ENCODE measurements at places on chromosomes 7 and 10.

DNA sequence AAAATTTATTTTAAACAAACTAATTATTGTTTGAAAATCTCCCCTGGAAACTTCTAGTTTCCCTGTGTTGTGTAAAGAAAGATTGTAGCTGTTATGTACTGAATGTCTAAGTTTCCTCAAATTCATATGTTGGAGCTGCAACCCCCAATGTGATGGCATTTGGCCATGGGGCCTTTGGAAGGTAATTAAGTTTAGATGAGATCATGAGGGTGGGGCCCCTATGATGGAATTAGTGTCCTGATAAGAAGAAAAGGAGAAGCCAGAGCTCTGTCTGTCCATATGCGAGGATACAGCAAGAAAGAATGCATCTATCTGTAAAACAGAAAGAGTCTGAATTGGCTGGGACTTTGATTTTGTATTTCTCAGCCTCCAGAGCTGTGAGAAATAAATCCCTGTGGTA, 179.5 kb downstream of the STK31 start:
- DNase-seq: no peak

GRCh38 chr7:131183611-131184119, 144.0 kb upstream of the MKLN1 start:
- no peak for DNase-seq

- no peak for DNase-seq
Observed at GRCh38 chr7:26664735-26665416, 199.5 kb downstream of the SKAP2 start.

DNA sequence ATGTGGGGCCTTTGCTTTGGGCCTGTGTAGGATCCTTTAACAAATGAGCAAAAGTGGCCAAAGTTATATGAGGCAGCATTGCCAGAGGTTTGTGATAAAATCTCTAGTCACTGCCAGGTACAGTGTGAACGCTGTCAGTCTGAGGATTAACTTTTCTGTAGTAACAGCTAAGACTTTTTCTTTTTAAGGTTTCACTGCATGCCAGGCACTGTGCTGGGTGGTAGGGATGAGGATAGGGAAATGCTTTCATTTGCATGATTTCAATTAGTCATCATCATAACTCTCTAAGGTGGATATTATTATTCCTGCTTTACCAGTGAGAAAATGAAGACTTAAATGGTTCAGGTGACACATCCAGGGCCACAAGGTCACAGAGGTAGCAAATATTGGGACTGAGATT, 79.7 kb upstream of the BMPER start:
- no peak for DNase-seq

GRCh38 chr7:151060113-151060415, 675 bp downstream of the SLC4A2 start:
- DNase-seq: no peak

- no peak for DNase-seq
Observed at GRCh38 chr10:98405422-98405821, 9.6 kb downstream of the PYROXD2 start.

- DNase-seq: no peak
Observed at GRCh38 chr7:37149051-37149772, 299.5 kb downstream of the ELMO1 start.

DNA sequence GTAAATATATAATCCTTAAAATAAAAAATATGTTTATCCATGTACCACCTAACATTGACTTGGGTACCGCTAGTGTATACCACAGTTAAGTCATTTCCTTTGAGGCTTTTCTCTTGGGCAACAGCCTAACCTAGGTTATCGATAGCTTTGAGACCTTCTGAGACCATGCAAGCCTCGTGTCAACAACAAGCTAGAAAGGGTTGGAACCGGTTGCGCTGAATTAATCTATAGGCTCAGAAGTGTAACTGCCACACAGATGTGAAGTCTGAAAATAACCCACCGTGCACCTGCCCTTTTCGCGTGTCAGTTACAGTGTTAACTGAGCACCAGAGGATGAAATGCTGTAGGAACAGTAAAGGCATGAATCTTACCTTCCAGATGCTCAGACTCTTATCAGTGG, 59.8 kb downstream of the ARID5B start:
- no peak for DNase-seq

DNA sequence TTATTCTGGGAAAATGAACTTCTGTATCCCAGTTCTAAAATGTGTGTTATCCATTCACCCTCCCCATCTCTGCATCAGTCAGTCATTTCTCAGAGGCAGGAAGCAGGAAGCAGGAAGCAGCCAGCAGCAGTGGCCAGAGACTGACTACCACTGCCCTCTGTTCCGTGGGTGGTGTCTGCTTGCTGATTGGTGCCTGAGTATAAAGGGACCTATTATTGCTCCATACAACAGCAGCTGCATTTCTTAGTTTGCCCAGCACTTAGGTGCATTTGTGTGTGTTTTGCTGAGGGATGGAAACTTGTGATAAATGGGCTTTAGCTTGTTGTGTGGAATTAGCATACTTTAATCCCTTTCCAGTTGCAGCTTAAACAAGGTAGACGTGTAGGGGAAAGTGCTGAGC, 582.2 kb downstream of the SORCS1 start:
- DNase-seq: no peak

DNA sequence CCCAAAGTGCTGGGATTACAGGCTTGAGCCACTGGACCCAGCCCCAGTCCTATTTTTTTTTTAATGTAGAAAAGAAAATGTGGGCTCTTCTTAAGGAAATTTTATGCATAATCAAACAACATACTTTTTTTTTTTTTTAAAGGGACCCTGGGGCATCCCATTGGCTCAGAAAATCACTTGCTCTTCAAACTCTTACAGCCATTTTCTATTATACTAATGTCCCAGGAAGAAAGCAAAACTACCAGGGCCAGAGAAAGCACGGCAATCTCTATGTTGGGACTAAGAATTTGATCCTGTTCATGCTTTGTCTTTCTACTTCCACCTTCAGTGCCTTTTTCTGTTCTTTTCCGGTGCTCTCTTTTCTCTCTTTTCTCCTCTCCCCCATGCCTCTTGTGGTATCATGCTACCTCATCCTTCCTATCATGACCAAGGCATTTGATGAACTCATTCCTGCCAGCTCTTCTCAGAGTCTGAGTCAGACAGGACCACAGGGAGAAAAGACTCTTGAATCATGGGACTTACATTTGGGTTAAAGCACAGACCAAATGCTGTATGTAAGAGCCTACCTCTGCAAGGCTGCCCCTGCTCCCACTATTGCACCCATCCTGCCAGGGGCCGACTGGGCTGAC, 76.4 kb upstream of the CCNY start:
- DNase-seq: peak; percentile 93

DNA sequence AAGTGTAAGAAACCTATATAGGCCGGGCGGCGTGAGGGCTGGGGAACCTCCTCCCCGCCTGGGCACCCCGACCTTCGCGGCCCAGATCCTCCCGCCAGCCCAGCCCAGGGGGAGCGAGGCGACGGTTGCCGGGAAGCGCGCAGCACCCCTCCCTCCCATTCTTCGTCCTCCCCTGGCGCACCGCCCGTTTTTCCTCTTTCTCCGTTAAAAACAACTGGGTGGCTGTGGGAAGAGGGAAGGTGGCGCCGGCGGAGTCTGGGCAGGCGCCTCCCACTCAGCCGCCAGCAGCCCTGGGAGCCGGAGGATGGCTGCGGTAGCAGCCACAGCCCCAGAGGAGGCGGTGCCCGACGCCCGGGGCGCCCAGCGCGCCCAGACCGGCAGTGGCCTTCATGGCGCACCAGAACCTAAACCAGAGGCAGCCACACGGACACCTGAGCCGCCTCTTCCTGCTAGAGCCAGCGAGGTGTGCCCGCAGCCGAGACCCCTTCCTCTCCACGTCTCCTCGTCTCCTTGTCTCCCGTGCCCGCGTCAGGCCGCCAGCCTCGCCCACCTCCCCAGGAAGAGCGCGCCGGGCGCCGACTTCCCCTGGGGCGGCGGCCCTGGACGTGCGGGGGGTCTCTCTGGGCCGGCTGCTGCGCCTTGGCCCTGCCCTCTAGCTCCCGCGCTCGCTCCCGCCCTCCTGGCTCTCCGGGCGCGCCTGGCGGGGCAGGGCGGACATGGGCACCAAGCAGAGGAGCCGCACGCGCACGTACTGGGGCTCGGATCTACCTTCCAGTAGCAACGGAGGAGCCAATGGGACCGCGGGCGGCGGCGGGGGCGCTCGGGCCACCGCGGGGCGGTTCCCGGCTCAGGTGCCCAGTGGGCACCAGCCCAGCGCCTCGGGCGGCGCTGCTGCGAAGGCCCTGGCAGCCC, 32.8 kb upstream of the SFTPD start:
- DNase-seq: peak; percentile 21

DNA sequence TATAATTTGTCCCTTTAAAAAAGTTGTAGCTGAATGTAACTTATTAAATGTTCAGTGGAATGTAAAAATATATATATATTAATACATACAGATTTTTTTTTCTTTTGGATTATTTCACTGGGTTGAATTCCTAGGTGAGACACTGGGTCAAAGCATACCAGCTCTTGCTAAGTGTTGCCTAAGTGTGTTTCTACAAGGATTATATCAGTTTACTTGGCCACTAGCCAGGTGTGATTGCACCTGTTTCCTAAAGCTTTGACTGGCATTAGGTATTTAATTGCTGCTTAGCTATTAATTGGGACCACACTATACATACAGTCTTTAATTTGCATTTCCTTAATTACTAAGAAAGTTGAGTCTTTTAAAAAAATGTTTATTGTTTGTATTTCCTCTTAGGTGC, 5.5 kb upstream of the ELOVL3 start:
- no peak for DNase-seq

DNA sequence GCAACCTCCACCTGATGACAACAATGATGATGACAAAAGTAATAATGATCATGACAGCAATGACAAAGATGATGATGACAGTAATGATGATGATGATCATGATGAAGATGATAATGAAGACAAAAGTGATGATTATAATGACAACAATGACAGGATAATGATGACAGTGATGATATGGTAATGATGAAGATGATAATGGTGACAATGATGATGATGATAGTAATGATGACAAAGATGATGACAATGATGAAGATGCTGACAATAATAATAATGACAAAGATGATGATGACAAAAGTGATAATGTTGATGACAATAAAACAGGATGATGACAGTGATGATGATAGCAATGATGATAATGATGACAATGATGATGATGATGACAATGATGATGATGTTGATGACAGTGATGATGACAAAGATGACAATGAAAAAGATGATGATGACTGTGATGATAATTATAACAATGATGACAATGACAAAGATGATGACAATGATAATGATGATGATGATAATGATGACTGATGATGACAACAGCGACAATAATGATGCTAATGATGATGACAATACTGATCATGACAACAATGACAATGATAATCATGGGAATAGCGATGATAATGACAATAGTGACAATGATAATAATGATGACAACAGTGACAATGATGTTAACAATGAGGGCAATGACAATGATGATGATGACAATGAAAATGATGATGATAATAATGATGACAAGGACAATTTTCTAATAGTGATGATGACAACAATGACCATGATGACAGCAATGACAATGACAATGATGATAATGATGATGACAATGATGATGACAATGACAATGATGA, 1106.5 kb upstream of the AUTS2 start:
- no peak for DNase-seq

- peak; percentile 40 for DNase-seq
Observed at GRCh38 chr7:106367018-106367420, 82.2 kb upstream of the NAMPT start.

GRCh38 chr7:28364082-28364481, 48.2 kb upstream of the CREB5 start:
- DNase-seq: no peak

GRCh38 chr10:124693801-124694416, 50.3 kb downstream of the FAM53B start:
- peak; percentile 62 for DNase-seq

DNA sequence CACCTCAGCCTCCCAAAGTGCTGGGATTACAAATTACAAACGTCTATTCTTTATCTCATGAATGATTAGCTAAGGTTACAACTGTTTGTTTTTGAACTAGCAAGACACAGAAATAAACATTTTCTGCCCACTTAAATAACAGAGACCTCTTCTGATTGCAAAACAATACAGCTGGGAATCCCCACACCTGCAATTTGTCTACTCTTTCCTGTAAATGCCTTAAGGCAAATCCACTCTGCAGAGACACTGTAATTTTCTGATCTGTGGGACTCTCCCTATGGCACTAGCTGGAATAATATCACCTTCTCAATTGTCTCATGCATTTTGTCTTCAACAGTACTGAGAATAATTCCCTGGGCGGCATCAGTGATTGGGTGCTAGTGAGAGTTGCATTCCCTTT, 149.3 kb upstream of the FAM3C start:
- DNase-seq: no peak

- DNase-seq: no peak
Observed at GRCh38 chr7:110650328-110650727, 440.6 kb upstream of the LRRN3 start.

- DNase-seq: no peak
Observed at GRCh38 chr10:73581918-73582317, 9.2 kb downstream of the USP54 start.

GRCh38 chr10:43372765-43373361, 1.4 kb downstream of the FXYD4 start:
- no peak for DNase-seq

DNA sequence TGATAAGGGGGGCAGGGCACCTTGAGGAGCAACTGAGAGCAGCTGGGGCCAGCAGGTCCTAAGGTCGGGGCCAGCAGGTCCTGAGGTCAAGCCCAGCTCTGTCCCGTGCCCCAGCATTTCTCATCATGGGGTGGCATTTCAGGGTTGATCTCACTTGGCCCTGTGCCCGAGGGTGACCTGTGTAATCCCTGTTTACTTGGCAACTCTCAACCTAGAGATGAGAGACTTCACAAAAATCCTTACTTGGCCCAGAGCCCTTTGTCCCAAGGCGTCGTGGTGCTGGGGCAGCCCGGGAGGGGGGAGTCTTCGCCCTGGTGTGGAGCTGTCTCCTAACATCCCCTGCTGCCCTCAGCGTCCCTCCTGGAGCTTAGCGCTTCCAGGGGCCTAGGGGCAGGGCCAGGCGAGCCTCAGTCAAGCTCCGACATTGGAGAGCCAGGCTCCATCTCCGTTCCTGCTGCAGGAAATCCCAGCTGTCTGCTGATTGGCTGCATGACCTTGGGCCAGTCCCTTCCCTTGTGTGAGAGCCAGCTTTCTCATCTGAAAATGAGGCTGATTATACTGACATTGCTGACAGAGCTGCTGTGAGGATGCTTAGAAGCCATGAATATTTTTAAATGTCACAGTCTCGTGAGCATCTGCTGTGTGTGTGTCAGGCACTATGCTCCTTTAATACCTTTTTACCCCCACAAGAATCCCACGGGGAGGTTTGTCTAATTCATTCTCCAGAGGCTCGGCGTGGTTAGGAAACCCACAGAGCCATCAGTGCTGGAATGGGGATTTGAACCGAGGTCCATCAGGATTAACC, 94.3 kb downstream of the ZMIZ1 start:
- no peak for DNase-seq

DNA sequence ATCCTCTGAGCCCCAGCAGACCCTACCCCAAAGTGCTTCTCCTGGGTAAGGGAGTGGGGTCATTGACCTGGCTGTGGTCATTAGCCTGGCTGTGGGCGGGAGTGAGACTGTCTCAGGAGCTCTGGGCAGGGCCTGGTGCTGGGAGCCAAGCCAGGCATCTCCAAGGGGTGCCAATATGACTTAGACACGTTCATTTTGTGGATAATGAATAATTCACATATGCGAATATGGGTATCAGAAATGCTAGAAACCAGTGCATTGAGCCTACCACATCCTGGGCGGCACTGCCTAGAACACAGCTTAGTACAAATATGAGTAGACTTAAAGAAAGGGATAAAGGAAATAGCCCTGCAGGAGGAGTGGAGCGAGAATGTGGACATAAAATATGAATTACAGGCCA, 14.4 kb upstream of the SRRM3 start:
- no peak for DNase-seq
